CD4-positive, alpha-beta T cell (primary cell): ENCODE measurements at places on chromosomes 3 and 15. TPM values are rescaled to one million over a fixed set of nuclear protein-coding genes. Genes with fewer than 3 reads are reported as not detected.

GRCh38 chr3:80017369-80017768 lies 249.6 kb upstream of the ROBO1 start:
- H3K36me3 ChIP-seq, result no peaks in the 10 kb centered on the region
- H3K4me3 ChIP-seq, result no peak overlapping the region
- H3K4me1 ChIP-seq, result no peaks in the 10 kb centered on the region
- no peaks in the 10 kb centered on the region for H3K27me3 ChIP-seq
- no peak overlapping the region for H3K27ac ChIP-seq

- DNase-seq, result no peak
- no peaks in the 10 kb centered on the region for H3K4me1 ChIP-seq
- no peak overlapping the region for H3K27ac ChIP-seq
- no peaks in the 10 kb centered on the region for H3K36me3 ChIP-seq
- no peak overlapping the region for H3K4me3 ChIP-seq
- no peaks in the 10 kb centered on the region for H3K27me3 ChIP-seq
These were observed 90.5 kb upstream of the PLCL2 start for GRCh38 chr3:16794257-16794656.

DNA sequence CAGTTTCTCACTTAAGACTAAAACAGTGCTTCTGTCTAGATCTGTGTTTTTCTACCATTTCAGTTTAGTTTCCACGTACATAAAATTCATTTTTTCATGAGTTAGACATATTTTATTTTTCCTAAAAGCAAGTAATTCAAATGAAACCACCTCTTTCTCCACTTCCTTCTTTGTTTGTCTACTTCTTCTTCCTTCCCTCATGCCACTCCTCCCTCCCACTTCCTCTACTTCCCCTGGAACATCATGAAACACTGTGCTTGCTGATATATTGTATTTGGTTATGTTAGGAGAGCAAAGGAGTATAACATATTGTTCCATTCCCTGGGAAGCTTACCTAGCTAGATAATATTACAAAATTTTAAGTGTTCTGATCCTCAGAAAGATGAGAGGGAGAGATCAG lies 36.7 kb upstream of the GOLGA8B start:
- H3K4me1 ChIP-seq, result no peaks in the 10 kb centered on the region
- DNase-seq, result no peak
- H3K27ac ChIP-seq, result no peak overlapping the region

GRCh38 chr3:60403866-60404265 lies 847.4 kb downstream of the FHIT start:
- no peak overlapping the region for H3K4me3 ChIP-seq
- no peaks in the 10 kb centered on the region for H3K27me3 ChIP-seq
- DNase-seq, result no peak

GRCh38 chr3:32097768-32098167 lies 8.7 kb upstream of the GPD1L start:
- no peak overlapping the region for H3K27ac ChIP-seq
- H3K36me3 ChIP-seq, result no peaks in the 10 kb centered on the region
- H3K27me3 ChIP-seq, result no peaks in the 10 kb centered on the region
- no peaks in the 10 kb centered on the region for H3K4me1 ChIP-seq

Gene FSIP1
- total RNA-seq, result 0.22 TPM

- no peaks in the 10 kb centered on the region for H3K27me3 ChIP-seq
- no peak overlapping the region for H3K27ac ChIP-seq
- no peaks in the 10 kb centered on the region for H3K36me3 ChIP-seq
- H3K4me3 ChIP-seq, result no peak overlapping the region
These were observed 328.5 kb downstream of the MECOM start for GRCh38 chr3:169334991-169335390.

Gene QRICH1
- 255 TPM for total RNA-seq

- DNase-seq, result no peak
- H3K4me1 ChIP-seq, result no peaks in the 10 kb centered on the region
- no peak overlapping the region for H3K27ac ChIP-seq
- H3K36me3 ChIP-seq, result no peaks in the 10 kb centered on the region
- no peaks in the 10 kb centered on the region for H3K27me3 ChIP-seq
These were observed 61.8 kb upstream of the UTS2B start for GRCh38 chr3:191391861-191392808.

DNA sequence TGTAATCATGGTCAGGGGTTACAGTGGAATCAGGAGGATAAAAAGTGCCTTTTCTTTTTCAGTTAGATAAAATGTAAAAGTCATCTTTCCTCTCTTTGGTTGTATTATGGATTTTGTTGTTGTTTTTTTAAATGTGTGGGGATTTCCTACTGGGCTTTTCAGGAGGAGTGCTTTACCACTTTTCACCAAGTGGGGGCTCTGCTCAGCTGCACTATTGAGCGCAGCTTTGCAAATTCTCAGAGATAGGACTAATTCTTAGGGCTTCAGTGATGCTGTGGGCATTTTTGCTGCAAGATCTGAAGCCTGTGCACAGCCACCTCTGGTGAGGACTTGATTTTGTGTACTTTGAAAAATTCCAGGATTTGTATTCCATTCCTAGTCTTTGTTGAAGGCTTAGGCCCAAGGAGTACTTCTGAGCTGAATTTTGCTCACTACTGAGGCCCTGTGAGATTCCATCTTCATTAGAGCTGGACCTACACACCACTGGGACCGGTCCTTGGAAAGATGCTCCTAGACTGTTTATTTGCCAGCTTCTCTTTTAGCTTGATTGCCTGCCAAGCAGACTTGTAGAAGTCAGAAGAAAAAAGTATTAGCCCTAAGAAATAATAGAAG lies 7.5 kb downstream of the GNB5 start:
- H3K27me3 ChIP-seq, result no peaks in the 10 kb centered on the region
- peaks cover 14% of the 10 kb centered on the region for H3K4me1 ChIP-seq
- H3K27ac ChIP-seq, result no peak overlapping the region
- no peak overlapping the region for H3K4me3 ChIP-seq

Gene PTH1R
- total RNA-seq, result not detected

DNA sequence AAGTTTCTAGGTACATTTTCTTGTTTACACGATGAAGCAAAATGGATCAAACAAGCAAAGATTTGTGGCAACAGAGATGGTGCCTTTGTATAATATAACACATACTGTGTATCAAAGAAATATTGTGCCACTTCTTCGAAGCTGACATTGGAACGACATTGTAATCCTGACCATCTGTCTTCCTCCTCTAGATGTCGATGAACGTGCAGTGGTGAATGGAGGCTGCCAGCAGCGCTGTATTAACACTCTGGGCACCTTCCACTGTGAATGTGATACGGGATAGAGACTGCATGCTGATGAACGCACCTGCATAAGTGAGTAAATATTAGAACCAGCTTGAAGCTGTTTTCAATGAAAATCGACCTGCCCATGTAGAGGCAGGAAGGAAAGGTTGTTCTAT lies 613.3 kb upstream of the GOLIM4 start:
- no peaks in the 10 kb centered on the region for H3K27me3 ChIP-seq
- H3K36me3 ChIP-seq, result no peaks in the 10 kb centered on the region
- DNase-seq, result no peak
- H3K4me3 ChIP-seq, result no peak overlapping the region
- no peak overlapping the region for H3K27ac ChIP-seq

Gene MORC1
- total RNA-seq, result not detected

DNA sequence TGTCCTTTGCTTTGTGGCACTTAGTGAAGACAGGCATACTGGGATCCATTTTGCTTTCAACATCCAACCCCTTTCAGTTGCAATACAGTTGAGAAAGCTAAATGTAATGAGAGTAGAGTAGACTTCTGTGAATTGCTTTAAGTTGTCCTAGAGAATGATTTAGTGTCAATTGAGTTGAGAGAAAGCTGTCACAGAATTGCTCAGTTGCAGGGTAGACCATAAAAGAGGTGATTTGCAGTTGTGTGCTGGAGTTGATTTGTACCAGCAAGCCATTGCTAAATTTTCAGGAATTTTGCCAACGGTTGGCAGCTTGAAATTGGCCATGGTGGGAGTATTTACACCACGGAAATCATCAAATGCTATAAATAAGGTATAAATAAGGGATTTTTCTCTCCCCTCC lies 2.2 kb downstream of the ABHD5 start:
- H3K4me1 ChIP-seq, result peaks cover 18% of the 10 kb centered on the region
- no peak for DNase-seq
- no peaks in the 10 kb centered on the region for H3K27me3 ChIP-seq
- H3K36me3 ChIP-seq, result no peaks in the 10 kb centered on the region
- no peak overlapping the region for H3K4me3 ChIP-seq

DNA sequence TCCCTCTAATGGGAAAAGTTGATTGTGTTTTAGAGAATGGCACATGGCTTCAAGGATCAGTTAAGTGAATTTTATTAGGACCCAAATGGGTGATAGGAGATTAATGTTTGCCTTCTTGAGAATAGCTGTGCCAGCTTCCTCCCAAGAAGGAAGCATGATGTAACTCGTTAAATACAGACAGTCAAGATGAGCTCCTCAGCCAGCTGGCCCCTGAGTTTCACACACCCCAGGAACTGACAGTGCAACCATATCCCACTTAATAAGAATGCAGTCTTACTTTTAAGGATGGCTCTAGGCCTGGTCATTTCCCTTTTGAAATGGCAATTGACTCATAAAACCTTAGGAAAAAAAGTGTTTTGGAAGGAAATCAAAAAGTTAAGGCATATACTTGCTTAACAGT lies 472.8 kb upstream of the KCNMB2 start:
- no peaks in the 10 kb centered on the region for H3K36me3 ChIP-seq
- no peak overlapping the region for H3K4me3 ChIP-seq
- H3K27ac ChIP-seq, result no peak overlapping the region

GRCh38 chr3:97970156-97970555 lies 2.1 kb downstream of the RIOX2 start:
- peaks cover 34% of the 10 kb centered on the region for H3K4me1 ChIP-seq
- H3K27me3 ChIP-seq, result no peaks in the 10 kb centered on the region
- DNase-seq, result no peak
- H3K36me3 ChIP-seq, result peaks cover 26% of the 10 kb centered on the region

Gene AP3B2
- total RNA-seq, result 0.98 TPM

- H3K27me3 ChIP-seq, result no peaks in the 10 kb centered on the region
- no peak overlapping the region for H3K27ac ChIP-seq
- H3K36me3 ChIP-seq, result peaks cover 33% of the 10 kb centered on the region
These were observed 30.3 kb upstream of the CCNB2 start for GRCh38 chr15:59074607-59075006.

Gene TLR9
- total RNA-seq, result 0.08 TPM

DNA sequence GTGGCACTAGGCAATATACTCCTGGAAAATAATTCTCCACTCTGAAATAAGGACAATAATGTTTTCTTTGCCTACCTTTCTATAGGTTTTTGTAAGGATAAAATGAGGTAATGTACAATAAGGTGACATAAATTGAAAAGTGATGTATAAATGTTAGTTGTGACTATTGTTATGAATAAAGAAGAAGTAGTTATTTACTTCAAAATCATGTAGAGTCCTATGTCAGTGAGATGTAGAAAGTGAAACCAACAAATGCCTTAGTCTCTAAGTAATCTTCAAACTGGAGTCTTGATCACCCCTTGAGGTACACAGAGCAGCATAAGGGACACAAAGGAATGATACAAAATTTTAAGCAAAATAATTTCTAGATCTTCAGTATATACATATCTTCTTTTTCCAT lies 60.3 kb upstream of the TP63 start:
- DNase-seq, result no peak
- H3K36me3 ChIP-seq, result no peaks in the 10 kb centered on the region
- H3K4me1 ChIP-seq, result no peaks in the 10 kb centered on the region
- no peak overlapping the region for H3K4me3 ChIP-seq
- no peaks in the 10 kb centered on the region for H3K27me3 ChIP-seq

- H3K27me3 ChIP-seq, result no peaks in the 10 kb centered on the region
- H3K36me3 ChIP-seq, result no peaks in the 10 kb centered on the region
- DNase-seq, result no peak
These were observed 152.0 kb downstream of the RAP2B start for GRCh38 chr3:153314038-153314437.

DNA sequence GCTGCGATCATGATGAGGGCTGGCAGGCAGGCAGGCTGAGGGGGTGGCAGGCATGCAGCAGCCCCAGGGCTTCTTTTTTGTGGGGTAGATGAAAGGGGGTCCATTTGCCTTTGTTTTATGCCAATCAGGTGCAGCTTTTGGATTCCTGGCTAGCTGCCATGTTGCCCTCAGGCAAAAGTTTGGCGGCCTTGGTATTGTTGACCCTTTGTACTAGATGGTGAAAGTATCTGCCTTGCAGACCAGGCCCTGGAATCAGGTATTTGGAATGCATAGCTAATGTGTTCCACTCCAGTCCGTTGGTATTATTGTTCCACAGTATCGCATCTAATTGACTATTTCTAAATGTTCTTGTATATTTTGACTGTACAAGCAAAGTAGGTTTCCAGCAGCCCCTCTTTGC lies 35.0 kb downstream of the EEFSEC start:
- H3K36me3 ChIP-seq, result no peaks in the 10 kb centered on the region
- H3K27ac ChIP-seq, result no peak overlapping the region
- DNase-seq, result no peak
- no peaks in the 10 kb centered on the region for H3K4me1 ChIP-seq
- no peak overlapping the region for H3K4me3 ChIP-seq
- H3K27me3 ChIP-seq, result no peaks in the 10 kb centered on the region

- no peaks in the 10 kb centered on the region for H3K27me3 ChIP-seq
- no peaks in the 10 kb centered on the region for H3K36me3 ChIP-seq
- H3K4me3 ChIP-seq, result no peak overlapping the region
These were observed 134.0 kb upstream of the THRB start for GRCh38 chr3:24628523-24629258.

Gene PLOD2
- not detected for total RNA-seq

DNA sequence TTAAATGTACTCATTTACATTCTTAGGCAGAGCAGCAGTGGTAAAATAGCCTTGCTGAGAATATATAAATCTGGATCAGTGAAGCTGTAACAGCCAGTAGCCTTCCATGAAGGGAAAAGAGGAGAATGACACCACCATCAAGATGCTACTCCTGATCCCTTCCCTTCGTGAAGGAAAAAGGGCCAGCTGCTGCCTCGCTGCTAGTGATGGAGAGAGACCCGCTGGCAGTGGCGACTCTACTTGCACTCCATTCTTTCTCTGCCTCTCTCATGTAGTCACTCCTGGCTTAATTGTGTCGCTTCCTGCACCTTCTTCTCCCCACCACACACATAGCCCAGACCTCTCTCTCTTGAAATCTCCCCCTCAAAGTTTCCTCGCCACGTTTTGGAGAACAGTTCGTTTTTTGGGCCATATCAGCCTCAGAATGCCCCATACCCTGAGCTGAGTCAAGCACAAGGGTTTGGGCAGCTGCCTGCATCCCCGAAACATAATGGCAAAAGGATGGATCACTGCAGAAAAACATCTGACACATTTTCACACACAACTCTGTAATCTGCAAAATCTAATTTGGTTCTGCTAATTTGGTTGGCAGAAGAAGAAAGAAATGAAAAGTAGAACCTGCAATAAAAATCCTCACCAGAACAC lies 460.3 kb upstream of the IL12A start:
- H3K4me1 ChIP-seq, result no peaks in the 10 kb centered on the region
- H3K4me3 ChIP-seq, result no peak overlapping the region
- no peaks in the 10 kb centered on the region for H3K36me3 ChIP-seq
- H3K27me3 ChIP-seq, result no peaks in the 10 kb centered on the region
- no peak for DNase-seq

GRCh38 chr3:110575702-110576101 lies 495.9 kb upstream of the NECTIN3 start:
- H3K36me3 ChIP-seq, result no peaks in the 10 kb centered on the region
- H3K4me3 ChIP-seq, result no peak overlapping the region
- H3K27me3 ChIP-seq, result no peaks in the 10 kb centered on the region
- no peaks in the 10 kb centered on the region for H3K4me1 ChIP-seq
- no peak overlapping the region for H3K27ac ChIP-seq
- no peak for DNase-seq

GRCh38 chr3:152779653-152780052 lies 55.3 kb upstream of the P2RY1 start:
- H3K4me1 ChIP-seq, result no peaks in the 10 kb centered on the region
- no peaks in the 10 kb centered on the region for H3K36me3 ChIP-seq
- H3K27ac ChIP-seq, result no peak overlapping the region

- no peak overlapping the region for H3K4me3 ChIP-seq
- no peak overlapping the region for H3K27ac ChIP-seq
- H3K4me1 ChIP-seq, result no peaks in the 10 kb centered on the region
- DNase-seq, result no peak
- H3K36me3 ChIP-seq, result no peaks in the 10 kb centered on the region
- no peaks in the 10 kb centered on the region for H3K27me3 ChIP-seq
These were observed 260.4 kb downstream of the WNT5A start for GRCh38 chr3:55226696-55227095.
